ENCODE measurements at places on chromosomes 7 and 10.

- DNase-seq, result no peak
These were observed 41.7 kb downstream of the PPP1R3C start for GRCh38 chr10:91590904-91591796.

DNA sequence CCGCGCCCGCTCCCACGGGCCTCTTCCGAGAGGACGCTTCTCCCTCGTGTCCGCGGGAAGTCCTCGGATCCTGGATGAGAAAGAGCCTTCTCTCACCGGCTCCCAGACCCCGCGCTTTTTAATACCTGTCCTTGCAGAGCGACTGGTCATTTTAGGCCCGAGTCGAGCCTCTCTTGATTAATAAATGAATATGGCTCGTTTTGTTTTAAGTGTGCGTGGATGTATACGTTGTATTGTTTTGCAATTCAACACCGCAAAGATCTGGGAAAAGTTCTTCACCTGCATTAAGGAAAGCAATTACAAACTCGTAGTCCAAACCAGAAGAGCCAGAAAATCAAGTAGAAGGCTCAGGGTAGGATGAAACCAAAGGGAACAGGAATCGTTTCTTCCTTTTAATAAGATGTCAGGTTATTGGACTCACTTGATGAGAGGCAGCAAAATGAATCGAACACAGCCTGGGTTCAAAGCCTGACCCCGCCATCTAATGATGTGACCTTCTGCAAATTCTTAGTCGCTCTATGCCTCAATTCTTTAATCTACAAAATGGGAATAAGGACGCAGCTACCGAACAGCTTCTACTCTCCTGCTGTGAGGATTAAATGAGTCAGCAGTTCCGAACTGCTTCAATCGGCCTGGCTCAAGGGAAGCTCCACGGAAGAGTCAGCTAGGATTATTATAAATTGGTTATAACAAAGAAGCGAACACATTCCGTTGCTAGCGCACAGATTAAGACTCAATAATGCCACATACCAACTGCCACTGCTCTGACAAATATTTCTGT is 277.8 kb upstream of the NEBL start:
- DNase-seq, result no peak

DNA sequence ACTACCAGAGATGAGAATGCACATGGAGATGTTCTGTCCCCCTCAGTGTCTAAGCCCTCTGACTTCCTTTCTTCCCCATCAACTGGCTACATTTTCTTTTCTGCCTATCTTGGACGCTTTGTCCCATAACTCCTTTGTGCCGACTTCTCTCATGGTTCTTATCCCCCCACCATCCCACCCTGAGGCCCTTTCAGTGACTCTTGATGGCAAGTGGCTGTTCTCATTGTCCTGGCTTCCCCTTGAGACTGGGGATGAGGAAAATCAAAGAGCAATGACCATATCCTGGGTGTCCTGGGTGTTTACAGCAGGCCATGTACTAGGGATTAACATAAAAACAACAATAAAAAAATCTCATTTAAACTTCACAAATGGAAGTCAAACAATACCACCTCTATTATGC is 18.8 kb upstream of the GGCT start:
- no peak for DNase-seq

- no peak for DNase-seq
These were observed 137.5 kb downstream of the CD36 start for GRCh38 chr7:80775897-80776296.

- DNase-seq, result no peak
These were observed 56.8 kb upstream of the FAM171A1 start for GRCh38 chr10:15427843-15428414.

DNA sequence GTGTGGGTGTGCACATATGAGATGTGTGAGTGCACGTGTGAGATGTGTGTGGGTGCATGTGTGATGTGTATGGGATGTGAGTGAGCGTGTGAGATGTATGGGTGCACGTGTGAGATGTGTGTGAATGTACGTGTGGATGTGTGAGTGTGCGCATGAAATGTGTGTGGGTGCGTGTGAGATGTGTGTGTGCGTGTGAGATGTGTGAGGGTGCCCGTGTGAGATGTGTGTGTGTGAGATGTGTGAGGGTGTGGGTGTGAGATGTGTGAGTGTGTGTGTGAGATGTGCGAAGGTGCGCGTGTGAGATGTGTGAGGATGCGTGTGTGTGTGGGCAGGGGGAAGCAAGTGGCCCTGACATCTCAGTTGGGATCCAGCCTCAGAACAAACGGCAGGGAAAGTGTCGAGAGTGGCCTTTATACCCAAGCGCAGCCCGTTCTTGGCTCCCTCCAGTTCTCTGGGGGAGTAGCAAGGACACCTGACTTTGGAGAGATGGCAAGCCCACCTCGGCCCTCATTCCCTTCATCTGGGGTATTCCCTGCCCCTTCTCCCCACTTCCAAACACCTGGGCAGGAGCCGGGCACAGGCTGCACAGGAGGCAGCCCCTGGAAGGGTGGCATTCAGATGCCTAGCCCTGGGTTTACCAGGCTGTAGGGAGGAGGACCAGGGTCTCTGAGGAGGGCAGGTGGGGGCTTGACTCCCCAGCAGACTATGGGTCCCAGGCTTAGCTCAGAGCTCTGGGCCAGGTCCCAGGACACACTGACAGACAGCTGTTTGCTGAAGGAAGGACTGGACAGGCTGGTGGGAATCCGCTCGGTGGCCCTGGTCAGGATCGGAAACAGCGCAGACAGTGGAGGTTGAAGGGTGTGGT is 31.6 kb downstream of the PPIF start:
- DNase-seq, result no peak

GRCh38 chr10:75987616-75988015 is 556.2 kb downstream of the LRMDA start:
- no peak for DNase-seq

DNA sequence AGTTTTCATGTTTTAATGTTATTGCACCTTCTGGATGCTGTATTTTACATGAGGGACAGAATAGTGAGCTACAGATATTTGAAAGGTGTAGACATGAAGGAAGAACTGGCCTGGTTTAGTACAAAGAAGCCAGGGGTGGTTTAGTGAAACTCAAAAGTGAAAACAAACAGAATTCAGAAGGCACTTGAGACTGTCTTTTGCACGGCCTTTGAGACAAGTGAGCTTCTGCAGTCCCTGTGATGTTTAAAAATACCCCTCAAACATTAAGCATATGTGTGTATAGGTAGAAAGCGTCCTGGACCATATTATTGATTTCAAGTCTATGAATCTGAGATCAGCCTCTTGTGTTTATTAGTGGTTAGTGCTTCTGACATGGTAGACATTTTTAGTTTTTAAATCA is 118.9 kb downstream of the CDK14 start:
- DNase-seq, result no peak

DNA sequence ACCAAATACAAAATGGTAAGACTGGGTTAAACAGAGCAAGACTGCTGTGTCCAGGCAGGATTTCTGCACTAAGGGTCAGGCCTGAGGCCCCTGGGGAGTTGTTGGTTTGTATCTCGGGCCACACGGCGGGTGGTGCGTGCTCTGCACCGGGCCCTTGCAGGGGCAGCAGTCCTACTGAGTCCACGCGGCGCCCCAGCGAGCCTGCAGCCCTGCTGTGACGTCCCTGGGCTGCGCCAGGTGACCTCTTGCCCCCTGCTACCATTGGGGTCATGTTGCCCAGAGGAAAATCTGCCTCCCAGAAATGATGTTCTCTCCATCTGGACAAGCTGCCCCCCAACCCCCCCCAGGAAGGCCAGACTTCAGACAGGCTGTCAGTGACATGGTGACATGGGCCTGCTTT is 281.5 kb downstream of the CELF2 start:
- no peak for DNase-seq

DNA sequence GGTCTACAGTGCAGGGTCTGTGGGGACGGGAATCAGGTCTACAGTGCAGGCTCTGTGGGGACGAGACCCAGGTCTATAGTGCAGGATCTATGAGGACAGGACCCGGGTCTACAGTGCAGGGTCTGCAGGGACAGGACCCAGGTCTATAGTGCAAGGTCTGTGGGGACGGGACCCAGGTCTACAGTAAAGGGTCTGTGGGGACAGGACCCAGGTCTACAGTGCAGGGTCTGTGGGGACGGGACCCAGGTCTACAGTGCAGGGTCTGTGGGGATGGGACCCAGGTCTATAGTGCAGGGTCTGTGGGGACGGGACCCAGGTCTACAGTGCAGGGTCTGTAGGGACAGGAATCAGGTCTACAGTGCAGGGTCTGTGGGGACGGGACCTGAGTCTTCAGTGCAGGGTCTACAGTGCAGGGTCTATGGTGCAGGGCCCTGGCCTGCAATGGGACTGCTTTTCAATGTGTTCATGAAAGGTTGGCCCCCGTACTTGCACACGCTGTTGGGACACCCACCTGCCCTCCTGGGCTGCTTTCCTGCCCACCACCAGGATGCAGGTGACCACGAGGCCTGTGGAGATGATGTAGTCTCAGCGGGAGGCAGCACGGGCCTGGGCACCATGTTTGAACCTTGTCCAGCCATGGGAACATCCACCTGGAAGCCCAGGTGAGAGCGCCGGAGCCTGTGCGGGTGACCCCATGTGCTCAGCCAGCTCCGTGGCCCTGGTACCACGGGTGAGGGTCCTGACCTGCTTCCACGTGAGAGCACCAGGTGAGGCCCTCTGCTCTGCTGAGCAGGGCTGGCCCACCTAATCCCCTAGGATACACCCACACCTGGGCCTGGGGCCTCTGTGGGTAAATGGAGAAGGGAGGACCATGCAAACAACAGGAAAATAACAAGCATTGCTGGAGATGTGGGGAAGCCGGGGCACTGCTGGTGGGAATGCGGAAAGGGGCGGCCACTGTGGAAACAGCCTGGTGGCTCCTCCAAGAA is 91.4 kb upstream of the DIP2C start:
- DNase-seq, result no peak

GRCh38 chr10:130782467-130782866 is 529.1 kb downstream of the TCERG1L start:
- DNase-seq, result no peak

DNA sequence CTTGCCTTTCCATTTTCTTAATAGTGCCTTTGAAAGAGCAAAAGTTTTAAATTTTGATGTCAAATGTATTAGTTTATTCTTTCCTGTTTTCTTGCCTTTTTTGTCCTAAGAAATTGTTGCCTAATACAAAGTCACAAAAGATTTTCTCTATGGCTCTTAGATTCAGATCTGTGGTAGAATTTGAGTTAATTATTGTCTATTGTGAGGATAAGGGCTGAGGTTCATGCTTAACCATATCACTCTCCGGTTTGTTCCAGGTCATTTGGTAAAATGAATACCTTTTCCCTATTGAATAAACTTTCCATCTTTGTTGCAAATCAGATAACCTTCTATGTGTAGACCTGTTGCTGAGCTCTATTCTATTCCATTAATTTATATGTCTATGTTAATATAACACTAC is 96.0 kb downstream of the NOD1 start:
- no peak for DNase-seq

GRCh38 chr10:91589015-91589657 is 43.7 kb downstream of the PPP1R3C start:
- no peak for DNase-seq

- DNase-seq, result no peak
These were observed 32.8 kb downstream of the SDK1 start for GRCh38 chr7:3333861-3334260.

GRCh38 chr7:155576900-155577508 is 30.6 kb upstream of the CNPY1 start:
- DNase-seq, result no peak

- no peak for DNase-seq
These were observed 44.2 kb downstream of the RAB11FIP2 start for GRCh38 chr10:118002581-118002980.

DNA sequence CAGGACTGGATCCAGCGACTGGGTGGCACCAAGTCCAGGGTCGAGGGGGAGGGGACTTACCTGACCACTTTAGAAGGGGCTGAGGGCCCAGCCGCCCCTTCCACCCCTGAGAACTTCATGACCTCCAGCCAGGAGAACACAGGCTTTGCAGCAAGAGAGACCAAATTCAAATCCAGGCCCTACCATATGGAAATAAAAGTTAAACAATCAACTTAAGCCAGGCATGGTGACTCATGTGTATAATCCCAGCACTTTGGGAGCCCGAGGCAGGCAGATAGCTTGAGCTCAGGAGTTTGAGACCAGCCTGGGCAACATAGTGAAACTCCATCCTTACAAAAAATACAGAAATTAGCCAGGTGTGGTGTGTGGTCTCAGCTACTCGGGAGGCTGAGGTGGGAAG is 61.9 kb downstream of the COL13A1 start:
- DNase-seq, result no peak

DNA sequence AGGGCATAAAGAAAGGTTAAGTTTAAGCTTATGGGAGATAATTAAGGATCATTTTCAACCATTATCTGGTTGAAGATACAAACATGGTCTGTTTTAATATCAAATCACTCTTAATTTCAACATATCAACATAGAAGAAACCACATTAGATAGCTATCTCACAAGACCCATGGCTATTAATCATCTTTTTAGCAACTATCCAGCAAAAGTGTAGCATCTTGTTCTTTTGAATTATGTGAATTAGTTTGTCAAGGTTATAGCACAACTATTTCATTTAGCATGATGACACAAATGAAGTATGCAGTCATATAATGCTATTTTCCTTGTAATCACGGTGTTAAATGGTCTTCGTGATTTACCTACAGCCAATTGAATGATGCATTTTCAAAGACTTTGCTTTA is 58.9 kb upstream of the PPP1R9A start:
- no peak for DNase-seq

- DNase-seq, result no peak
These were observed 2.9 kb downstream of the A1CF start for GRCh38 chr10:50882540-50882983.
